Memory B cell (primary cell): ENCODE measurements at places on chromosomes 7 and 10.

DNA sequence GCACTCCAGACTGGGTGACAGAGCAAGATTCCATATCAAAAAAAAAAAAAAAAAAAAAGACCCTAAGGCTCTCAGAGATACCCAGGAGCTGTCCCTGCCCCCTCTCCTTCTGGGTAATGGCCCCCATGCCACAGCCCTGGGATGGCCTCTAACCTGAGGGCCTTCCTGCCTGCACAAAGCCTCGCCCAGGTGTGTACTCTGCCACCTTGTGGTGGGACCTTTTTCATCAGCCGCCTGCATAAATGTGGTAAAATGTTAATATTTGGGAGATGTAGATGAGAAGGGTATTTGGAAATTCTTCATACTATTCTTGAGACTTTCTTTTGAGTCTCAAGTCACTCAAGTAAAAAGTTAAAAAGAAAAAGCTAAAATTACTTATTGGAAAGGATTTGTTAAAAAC is 46.3 kb upstream of the RNF216 start:
- DNase-seq = no peak

- DNase-seq = no peak
Measured at GRCh38 chr10:58590152-58590840, 77.6 kb downstream of the BICC1 start.

DNA sequence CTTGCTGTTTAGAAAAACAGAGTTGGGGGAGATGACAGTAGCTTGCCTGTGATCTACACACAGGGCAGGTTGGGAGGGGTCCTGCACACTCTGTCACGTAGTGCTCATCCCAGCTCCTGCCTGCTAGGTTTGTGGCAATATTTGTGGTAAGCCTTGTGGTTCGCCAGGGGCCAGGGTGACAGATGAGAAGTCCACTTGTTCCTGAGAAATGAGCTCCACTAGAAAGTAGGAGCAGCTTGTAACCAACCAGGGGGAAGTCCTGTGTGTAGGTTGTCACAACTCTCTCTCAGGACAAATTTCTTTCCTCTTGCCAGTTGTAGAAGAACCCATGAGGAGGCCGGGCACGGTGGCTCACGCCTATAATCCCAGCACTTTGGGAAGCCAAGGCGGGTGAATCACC is 147.0 kb downstream of the TCF7L2 start:
- no peak for DNase-seq

- no peak for DNase-seq
Measured at GRCh38 chr10:72030762-72031543, 57.4 kb downstream of the SPOCK2 start.

GRCh38 chr7:134811765-134812164 is 32.3 kb downstream of the CALD1 start:
- DNase-seq = no peak

- no peak for DNase-seq
Measured at GRCh38 chr7:150335774-150336112, 5.7 kb downstream of the RARRES2 start.

- DNase-seq = no peak
Measured at GRCh38 chr7:21076054-21076453, 289.4 kb upstream of the SP8 start.

- DNase-seq = no peak
Measured at GRCh38 chr10:119473771-119474170, 68.7 kb downstream of the RGS10 start.

- no peak for DNase-seq
Measured at GRCh38 chr7:130288829-130289228, 4.1 kb upstream of the CPA4 start.

- no peak for DNase-seq
Measured at GRCh38 chr7:27546610-27547009, 116.1 kb downstream of the HIBADH start.

GRCh38 chr10:95792874-95793285 is 36.9 kb downstream of the ENTPD1 start:
- no peak for DNase-seq

GRCh38 chr10:110304394-110304779 is 333 bp downstream of the SMNDC1 start:
- DNase-seq = no peak

DNA sequence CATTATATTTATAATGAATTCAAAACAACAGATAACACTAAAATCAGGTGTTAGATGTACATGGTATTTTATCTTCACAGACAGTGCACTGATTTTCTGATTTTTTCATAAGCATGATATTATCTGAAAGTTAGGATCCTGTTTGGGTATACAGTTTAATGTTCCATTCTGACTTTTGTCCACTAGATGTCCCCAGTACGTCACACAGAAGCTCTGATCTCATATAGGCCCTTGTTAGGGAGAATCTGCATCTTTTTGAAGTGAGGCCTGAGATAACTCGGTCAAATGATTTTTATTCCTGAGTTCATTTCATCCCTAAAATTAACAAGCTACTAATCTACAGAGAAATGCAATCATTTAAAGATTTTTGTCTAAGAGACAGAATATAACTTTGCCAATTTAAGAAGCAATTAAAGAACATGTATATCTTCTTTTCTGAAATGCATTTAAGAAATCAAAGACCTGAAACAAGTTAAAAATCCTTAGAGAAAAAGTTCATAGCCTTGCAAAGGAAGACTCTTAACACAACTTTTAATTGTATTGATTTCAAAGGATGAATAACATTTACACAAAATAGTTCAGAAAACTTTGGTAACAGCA is 72.0 kb upstream of the TES start:
- no peak for DNase-seq

- no peak for DNase-seq
Measured at GRCh38 chr7:135275971-135276580, 42.4 kb downstream of the STRA8 start.

DNA sequence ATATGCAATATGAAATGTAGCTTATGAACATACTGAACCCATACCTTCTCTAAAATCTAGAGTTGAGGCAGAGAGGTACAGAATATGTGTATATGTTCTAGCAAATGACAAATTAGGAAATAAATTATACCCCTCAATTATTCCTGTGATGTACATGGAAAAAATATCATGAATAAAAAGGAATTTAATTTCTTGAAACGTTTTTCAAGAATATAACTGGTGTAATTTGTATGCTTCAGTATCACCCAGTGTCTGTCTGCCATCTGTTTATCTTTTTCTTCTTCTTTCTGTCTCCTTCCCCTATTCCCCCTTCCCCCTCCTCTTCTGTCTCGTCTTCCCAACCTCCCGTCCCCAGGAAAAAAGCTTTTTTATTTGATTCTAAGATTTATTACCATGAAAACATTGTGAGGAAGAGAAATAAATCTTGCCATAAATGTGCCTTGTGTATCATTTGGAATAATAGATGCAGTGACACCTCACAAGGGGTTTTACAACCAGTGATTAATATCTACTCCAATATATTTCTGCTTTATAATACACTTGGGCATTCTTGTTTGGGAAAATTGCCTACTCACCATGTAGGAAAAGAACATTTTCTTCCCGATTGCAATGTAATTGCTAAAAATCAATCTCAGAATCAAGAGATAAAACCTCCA is 12.2 kb downstream of the LANCL2 start:
- no peak for DNase-seq

DNA sequence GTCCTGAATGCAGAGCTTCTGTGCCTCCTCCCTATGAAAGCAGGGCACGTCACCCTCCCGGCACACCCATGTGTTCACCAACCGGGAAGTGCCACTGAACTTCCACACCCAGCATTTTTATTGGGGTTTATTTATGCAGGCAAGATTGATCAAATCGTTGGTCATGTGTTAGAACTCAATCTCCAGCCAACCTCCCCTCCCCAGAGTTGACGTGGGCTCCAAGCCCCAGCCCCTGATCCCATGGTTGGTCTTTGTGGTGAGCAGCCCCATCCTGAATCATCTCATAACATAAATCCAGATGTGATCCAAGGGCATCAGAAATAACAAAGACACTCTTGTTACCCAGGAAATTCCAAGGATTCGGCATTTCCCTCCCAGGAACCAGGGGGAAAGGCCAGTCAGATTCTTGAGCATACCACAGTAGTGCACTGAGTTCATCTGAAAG is 151.2 kb downstream of the TPST1 start:
- DNase-seq = no peak

- no peak for DNase-seq
Measured at GRCh38 chr7:21480693-21481403, 53.0 kb downstream of the SP4 start.

DNA sequence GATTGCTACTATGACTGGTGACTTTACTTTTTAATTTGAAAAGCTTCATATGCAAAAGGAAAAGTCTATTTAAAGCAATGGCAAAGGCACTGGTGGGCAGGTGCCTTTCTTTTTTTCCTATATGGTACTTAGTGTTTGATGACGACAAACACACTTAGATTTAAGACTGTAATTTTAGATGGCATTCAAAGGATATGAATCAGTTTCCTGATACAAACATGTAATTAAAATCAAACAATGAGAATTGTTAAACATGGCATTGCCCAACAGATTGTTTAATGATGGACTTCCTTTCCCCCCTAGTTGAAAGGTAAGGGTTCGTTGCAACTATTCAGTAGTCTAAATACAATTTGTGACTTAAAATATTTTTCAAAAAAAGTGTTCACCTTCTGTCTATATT is 106.5 kb upstream of the SEMA3C start:
- DNase-seq = no peak

GRCh38 chr7:96246919-96247318 is 75.0 kb downstream of the SLC25A13 start:
- DNase-seq = no peak

- no peak for DNase-seq
Measured at GRCh38 chr7:11557627-11558026, 274.4 kb downstream of the THSD7A start.

DNA sequence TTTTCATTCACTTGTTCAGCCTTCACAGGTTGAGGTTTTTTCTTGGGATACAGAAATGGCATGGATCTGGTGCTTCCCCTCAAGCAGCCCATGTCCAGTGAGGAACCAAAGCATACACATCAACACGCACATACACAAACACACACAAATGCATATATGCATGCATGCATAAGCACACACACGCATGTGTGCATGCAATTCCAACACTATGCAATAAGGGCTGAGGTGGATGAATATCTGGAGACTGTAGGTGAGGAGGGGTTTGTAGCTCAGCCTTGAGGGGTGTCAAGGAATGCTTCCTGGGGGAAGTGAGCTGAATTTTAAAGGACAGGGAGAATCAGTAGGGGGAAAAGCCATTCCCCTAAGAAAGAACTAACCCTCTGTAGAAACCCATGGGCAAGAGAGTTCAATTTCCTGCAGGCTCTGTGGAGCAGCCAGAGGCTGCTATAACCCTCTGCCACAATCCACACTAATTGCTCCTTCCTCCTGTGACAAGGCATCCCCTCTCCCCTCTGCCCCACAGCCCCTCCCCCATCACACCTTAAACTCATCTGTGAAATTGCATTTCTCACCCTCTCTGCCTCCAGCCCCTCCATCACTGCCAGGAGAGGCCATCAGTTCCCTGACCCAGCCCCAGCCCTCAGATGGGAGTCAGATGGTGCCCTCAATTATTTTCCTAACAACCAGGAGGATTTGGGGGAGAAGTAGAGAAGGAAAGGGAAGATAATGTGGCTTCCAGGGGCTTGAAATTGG is 316.4 kb downstream of the RPS24 start:
- DNase-seq = no peak

- DNase-seq = no peak
Measured at GRCh38 chr7:139771001-139771956, 6.5 kb downstream of the HIPK2 start.

- DNase-seq = no peak
Measured at GRCh38 chr7:25031432-25031831, 51.5 kb upstream of the OSBPL3 start.

DNA sequence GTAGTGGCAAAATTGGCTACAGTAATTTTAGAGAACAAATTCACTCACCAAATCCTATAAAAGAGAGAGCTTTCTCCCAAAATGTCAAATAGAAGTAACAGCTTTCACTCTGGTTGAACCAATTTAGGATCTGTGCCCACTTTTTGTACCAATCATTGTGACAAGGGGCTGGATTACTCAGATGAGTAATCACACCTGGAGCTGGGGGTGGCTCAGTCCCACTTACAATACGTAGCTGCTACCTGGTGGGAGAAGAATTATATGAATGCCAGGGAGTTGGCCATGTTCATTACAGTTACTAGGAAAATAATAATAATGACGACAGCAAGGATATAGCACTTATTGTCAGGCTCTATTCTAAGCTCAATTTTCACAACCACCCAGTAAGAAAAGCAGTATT is 23.4 kb upstream of the SLC26A3 start:
- no peak for DNase-seq

GRCh38 chr7:51255536-51256208 is 60.9 kb downstream of the COBL start:
- no peak for DNase-seq

- peak; percentile 23 for DNase-seq
Measured at GRCh38 chr7:7761340-7761973, 43.0 kb upstream of the RPA3 start.

DNA sequence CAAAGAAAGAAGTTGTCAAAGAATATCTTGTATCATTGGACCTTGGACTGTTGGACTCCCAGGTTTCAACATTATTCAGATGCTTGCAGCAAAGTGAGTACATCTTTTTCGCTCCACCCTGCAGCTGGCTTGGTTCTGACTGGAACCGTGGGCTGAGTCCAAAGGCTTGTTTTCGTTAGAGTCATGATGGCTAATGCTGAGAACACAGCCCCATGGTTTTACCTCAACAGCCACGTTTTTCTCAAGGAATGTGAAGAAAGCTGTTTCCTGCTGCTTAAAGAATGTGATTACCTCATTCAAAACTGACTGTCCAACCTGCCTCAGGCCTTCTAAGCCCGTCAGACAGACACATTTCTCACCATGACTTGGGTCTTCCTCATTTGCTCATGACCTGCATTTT is 69.5 kb downstream of the STEAP1B start:
- no peak for DNase-seq
